ENCODE measurements at places on chromosomes 6 and 20. TPM values are rescaled to one million over a fixed set of nuclear protein-coding genes. Genes with fewer than 3 reads are reported as not detected.

The OR2B6 gene
- total RNA-seq = 0.54 TPM

The MUC22 gene
- total RNA-seq = not detected

The HACE1 gene
- 44.2 TPM for total RNA-seq

The IFNGR1 gene
- 20.9 TPM for total RNA-seq
